HAP-1 (cell line): ENCODE measurements at places on chromosomes 16 and 17.

DNA sequence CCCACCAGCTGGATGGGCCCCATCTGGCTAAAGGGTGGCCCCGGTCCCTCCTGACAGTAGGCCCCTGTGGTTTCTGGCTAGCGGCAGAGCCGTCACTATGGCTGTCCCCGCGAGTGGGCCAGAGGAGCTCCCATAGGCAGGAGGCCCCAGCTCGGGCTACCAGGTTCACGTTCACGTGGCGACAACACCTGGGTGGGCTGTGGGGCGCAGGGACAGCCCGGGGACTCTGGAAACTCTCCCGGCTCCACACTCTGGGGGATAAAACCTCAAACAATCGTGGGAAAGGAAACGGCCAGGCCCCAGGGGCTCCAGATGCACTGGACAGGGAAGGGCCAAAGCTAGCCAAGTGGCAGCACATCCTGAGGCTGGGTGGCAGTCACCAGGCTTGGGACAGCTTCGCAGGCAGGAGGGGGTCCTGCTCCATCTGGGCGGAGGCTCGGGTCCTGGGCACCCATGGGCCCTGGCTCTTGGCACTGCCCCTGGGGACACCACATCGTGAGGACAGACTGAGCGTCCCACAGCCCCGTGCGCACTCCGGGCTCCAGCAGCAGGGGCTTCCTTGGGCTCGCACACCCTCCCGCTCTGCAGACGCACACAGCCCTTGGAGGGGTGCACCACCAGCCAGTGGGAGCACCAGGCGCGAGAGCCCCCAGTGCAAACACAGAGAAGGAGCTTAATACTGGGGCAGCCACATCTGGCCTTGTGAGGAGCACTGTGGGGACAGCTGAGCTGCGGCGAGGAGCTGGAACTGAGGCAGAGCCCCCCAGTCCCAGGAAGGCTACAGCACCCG, 4.4 kb downstream of the RNF166 start:
- DNase-seq, result no peak

DNA sequence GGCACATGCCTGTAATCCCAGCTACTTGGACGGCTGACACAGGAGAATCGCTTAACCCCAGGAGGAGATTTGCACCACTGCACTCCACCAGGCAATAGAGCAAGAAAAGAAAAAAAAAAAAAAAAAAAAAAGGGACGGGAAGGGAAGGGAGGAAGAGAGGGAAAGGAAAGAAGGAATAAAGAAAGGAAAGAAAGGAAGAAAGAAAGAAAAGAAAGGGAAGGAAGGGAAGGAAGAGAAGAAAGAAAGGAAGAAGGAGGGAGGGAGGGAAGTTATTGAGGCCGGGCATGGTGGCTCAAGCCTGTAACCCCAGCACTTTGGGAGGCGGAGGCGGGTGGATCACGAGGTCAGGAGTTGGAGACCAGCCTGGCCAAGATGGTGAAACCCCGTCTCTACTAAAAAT, 50.4 kb upstream of the STAC2 start:
- no peak for DNase-seq

- peak; percentile 72 for DNase-seq
Observed at GRCh38 chr17:80082403-80083135, 18.8 kb upstream of the GAA start.

DNA sequence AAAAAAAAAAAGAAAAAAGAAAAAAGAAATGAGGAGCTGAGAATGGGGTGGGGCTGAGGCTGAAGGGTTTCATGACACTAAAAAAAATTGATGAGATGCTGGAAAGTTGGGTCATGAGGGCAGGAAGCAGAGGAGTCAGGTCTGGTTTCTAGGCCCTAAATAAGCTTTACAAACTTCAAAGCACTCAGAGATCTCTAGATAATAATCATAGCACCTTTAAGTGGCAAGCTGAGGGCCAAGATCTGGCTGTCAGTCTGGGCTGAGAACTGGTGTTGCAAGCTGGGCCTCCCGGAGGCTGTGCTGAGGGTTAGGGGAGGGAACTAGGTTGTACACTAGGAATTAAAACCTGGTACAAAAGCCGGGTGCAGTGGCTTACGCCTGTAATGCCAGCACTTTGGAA, 6.4 kb downstream of the ZNF764 start:
- DNase-seq, result no peak

DNA sequence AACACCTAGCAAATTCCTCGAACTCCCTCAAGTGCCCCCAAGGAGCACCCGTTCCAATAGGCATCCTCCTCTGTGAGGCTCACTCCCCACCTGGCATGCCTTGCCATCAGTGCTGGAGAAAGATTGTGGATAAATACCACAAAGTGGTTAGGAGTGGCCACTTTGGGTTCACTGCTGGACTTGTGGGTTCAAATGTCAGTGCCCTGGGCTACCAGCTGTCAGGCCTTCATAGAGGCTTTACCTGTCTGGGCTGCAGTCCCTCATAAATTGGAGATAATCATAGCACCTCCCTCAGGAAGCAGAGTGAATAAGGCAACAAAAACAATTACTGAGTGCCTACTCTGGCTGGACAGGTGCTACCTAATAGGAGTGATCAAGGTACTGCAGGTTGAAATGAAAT, 1.5 kb upstream of the SYT17 start:
- no peak for DNase-seq
